NCI-H1436 treated with DMSO at 0.1 percent for 48 hours (cell line): ENCODE measurements at places on chromosomes 1 and 21.
A peak's percentile ranks its signal among the peaks of the same experiment; 100 is the strongest.

GRCh38 chr1:95340061-95340460 is 106.1 kb downstream of the RWDD3 start:
- no peak for DNase-seq

DNA sequence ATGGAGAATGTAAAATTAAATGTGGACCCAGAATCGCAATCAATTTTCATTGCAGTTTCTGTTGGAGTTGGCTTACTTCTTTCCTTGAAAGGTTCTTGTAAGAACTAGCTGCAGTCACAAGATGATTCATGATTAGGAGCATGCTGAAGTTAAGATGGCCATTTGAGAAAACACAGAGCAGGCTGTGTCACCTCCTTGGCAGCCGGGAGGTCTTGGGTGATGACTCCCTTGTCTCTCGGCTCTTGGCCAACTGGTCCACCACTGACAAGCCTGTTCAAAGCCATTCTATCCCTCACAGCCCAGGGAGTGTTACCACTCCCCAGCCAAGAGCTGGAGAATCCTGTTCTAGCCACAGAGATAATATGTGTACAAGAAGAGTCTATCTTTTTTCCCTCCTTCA is 40.6 kb downstream of the OPTC start:
- DNase-seq, result no peak

GRCh38 chr21:35399002-35399530 is 350.0 kb upstream of the RUNX1 start:
- DNase-seq, result no peak

DNA sequence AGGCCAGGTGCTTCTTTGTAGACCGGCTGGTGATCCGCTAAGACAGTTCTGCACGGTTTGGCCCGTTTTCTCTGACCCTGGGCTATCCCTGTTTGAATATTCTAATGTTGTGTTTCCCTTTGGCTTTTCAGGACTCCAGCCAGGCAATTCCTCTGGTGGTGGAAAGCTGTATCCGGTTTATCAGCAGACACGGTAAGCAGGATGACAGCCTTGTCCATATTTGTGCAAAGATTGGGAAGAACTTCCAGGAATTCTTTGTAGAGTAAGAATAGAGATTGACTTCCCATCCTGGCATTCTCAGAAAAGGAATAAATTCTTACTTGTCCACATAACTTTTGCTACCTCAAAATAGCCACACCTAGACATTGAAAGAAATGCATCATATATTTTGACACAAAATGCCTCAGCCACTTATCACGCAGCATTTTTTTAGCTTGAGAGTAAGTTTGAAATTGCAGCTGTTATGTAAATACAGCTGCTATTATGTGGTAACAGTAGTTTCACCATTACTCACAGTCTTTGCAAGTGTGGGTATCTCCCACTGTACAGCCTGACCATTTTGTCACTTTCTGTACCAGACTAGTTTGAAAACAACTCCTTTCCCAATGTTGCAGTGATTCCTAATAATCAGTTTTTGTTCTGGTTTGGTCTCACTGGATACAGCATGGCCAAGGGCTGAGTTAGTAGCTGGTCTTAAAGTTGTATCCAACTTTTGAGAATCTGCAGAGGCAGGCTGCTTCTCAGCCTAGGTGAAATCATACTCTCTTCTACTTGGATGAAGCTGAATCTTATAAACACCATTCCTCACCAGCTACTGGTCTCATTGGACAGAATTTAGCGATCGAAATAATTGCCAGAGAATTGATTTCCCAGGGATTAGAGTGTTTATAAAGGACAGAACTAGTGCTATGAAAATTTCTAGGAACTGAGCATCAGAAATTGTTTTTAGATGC is 40.0 kb upstream of the IKBKE start:
- DNase-seq, result no peak

DNA sequence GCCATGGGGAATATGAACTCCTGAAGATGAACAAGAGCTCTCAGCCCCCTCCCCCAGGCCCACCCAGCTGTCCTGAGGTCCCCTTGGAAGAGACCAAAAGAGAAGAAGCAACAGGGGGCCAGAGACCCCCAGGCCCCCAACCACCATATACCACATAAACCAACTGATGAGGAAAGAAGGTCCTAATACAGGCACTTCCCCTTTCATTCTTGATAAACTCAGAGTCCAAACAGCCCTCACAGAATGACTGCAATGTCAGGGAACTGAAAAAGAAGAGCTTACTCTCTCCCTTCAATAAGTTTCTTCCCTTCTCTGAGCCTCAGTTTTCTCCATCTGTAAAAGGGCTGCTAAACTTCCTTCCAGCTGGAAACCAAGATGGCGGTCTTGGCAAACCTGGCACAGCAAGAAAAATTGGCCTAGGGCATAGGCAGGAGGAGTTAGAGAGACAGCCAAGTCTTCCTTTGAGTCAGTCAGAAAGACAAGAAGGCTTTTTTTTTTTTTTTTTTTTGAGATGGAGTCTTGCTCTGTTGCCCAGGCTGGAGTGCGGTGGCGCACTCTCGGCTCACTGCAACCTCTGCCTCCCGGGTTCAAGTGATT is 90.5 kb downstream of the VWA5B1 start:
- DNase-seq, result no peak

GRCh38 chr1:186740324-186740723 is 60.1 kb upstream of the PTGS2 start:
- no peak for DNase-seq

GRCh38 chr1:192161976-192162375 is 3.7 kb downstream of the RGS18 start:
- DNase-seq, result no peak

DNA sequence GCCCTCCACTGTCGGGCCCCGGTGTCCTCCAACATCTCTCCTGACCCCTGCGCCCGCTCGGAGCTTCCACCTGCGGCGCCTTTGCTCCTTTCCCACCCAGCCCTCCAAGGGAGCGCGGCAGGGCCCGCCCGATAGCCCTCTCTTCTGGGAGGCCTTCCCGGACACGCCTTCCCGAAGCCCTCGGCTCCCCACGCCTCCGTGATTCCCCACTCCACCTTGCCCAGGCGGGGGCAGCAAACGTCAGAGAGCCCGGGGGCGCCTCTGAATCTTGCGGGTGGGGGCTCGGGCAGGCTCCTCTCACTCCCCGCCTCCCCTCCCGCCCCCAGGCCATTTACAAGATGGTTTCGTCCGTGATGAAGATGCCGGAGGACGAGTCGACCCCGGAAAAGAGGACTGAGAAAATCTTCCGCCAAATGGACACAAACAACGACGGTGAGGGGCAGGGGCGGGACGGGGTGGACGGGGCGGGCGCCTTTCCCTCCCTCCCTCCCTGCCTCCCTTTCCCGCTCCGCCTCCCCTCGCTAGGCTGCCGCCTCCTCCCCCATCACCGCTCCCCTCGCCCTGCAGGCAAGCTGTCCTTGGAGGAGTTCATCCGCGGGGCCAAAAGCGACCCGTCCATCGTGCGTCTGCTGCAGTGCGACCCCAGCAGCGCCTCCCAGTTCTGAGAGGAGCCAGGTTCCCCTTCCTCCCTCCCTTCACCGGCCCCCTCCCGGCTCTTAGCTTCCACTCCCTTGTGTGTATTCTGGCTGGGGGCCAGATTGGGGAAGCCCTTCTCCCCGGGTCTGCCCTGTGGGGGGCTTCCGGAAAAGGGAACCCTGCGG is 7.1 kb downstream of the HPCA start:
- DNase-seq, result no peak

DNA sequence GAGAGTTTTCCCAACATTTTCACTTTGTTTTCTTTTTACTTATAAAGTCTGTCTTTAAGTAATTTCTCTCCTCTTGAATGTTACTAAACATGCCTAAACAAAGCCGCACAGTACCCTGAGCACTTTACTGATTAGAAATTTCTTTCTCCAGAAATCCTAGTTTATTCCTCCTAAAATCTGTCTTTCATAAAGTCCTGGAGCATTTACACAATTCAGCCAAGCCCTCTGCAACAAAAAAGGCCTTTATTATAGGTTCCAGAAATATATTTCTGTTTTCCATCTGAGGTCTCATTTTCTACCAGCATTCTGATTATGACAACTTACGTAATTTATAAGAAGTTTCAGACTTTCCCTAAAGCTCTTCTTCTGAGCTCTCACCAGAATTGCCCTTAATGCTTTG is 549.5 kb upstream of the OLFM3 start:
- no peak for DNase-seq

DNA sequence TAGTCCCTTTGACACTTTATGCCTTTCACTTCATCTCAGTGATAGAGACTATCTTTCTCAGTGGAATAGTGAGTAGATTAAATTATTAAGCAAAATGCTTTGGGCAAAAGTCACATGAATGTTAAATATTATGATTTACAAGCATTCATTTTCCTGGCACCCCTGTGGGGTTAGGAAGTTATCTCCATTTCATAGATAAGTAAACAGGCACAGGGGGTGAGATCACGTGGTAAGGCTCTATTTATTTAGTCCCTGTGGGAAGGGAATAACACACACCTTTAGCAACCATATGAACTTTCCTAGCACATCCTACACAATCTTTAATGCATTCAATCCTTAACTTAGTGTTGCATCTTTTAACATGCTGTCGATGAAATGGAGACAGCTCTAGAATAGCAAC is 12.3 kb downstream of the PSMB2 start:
- no peak for DNase-seq

DNA sequence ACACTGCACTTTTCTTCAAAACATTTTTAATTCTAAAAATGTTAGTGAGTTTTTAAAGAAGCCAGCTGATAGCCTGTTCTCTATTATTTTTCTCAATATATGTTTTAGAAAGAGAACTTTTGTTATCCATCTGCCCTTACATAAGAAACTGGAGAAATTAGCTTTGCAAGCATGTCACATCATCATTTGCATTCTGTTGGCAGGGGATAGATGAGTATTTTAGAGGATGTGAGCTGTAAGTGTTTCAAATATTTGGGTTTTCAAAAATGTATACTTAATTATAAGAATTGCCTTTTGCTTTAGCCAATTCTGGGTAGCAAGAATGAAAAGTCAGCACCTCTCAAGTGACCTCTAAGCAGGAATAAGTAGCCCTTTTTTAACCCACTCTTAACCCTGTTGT is 7.4 kb downstream of the NFIA start:
- no peak for DNase-seq

DNA sequence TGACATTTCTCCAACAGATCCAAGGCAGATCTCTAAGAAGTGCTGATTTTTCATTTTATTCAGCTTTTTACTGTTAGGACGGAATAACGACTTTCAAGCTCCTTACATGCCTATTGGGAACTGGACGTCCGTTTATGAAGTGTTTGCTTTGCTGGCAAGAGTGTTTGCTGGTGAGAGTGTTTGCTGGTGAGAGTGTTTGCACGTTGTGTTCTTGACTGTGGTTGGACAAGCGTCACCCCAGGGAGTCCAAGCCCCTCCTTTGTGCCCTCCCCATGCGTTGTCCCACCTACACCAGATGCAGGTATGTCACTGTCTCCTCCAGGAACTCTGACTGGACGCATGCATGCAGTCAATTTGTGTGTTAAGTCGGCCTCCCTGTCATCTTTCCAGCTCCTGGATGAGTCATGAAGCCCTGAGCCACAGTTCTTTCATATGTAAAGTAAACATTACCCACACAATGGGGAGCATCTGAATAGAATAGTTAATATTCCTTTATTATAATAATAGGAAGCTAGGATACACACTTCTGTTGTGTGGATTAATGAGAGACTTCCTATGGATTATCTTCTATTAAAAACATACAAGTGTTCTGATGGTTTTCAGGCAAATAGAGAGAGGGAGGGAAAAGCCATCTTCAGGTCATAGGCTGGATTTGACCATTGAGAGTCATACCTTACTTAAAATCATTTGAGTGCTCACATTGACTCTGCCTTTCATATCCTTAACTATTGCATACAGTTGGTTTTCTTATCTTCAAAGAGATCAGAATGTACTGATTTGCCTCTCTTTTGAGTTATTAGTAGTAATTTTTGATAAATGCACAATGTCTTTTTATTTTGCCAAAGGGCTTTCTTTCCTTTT is 119.2 kb downstream of the GALNT2 start:
- peak; percentile 82 for DNase-seq

GRCh38 chr1:58580186-58580585 is 3.1 kb upstream of the TACSTD2 start:
- no peak for DNase-seq

- no peak for DNase-seq
These were observed 37.9 kb upstream of the MPZL1 start for GRCh38 chr1:167683641-167684502.

DNA sequence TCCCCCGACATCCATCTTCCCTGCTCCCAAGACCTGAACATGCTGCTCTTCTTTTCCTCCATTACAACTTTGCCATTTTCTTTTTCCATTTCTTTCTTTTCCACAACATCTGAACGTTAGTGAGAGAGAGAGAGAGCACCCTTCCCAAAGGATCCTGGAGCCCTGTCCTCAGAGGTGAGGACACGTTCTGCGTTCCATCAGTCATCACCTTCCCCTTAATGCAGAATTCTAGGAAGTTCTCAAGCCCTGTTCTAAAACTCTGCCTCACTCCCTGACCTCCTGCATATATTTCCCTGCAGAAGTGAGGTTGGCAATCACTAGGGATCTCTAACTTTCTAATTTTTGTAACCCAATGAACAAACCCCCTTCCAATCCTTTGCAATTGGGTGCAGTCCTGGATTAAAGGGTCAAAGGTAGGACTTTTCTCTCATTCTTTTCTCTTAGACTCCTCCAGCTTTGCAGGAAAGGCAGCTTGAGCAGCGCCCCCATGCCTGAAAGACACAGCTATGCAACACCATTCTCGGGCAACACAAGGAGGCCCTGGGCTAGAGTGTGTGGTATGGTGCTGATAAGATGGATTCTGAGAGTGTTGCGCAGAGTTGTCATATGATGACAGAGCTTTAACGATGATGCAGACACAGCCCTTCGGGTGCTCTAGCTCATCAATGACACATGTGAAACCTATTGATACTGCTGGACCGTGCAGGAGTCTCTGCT is 59.2 kb upstream of the TNR start:
- DNase-seq, result no peak

DNA sequence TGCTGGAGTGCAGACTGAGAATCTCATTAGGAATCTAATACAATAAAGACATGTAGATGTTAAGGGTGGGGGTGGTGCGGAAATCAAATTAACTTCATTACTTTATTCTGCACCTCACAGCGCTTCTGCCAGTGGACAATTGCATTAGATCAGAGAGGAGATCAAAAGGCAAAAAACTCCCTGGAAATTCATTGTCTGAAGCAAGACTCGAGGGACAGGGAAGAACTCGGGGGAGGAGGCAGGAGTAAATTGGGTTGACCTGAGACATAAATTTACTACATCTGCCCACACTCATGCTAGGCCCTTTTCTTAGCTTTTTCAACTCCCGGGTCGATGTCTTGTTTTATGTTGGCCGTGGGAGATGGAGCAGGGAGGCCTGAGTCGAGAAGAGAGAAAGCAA is 315.4 kb downstream of the SPATA17 start:
- DNase-seq, result no peak

- no peak for DNase-seq
These were observed 16.9 kb upstream of the BTG2 start for GRCh38 chr1:203288400-203288799.

GRCh38 chr1:247402120-247402675 is 13.8 kb upstream of the NLRP3 start:
- DNase-seq, result no peak

DNA sequence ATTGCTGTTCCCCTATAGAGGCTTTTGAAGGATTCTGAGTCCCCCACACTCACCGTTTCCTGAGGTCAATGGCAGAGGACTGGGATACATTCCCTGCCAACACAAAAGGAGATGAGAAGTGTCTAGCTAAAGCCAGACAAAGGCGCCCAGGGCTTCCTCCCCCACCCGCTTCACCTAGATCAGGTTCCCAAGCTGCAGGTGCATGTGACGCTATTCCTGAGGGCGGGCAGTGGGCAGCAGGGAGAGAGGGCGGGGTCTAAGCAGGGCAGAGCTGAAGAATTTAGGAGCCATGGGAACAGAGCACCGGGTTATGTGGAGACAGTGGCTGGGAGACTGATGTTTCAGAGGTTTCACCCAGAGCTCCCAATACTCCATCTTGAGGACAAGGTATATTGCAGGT is 6.0 kb upstream of the ARHGEF2 start:
- no peak for DNase-seq
